ENCODE measurements at places on chromosomes 12 and 14.

DNA sequence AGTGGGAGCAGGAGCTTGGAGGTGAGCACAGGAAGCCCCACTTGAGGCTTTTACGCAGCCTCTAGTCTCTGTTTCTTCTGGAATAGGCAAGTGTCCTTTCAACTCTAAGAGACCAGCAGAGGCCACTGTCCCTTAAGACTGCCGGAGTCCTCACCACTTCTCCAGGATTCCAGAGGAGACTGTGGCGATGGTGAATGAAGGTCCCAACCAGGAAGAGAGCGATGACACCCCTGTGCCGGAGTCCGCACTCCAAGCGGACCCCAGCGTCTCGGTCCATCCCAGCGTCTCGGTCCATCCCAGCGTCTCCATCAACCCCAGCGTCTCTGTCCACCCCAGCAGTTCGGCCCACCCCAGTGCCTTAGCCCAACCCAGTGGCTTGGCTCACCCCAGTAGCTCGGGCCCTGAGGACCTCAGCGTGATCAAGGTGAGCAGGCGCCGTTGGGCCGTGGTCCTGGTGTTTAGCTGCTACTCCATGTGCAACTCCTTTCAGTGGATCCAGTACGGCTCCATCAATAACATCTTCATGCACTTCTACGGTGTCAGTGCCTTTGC, 442 bp downstream of the FLVCR2 start:
- no peak for DNase-seq

DNA sequence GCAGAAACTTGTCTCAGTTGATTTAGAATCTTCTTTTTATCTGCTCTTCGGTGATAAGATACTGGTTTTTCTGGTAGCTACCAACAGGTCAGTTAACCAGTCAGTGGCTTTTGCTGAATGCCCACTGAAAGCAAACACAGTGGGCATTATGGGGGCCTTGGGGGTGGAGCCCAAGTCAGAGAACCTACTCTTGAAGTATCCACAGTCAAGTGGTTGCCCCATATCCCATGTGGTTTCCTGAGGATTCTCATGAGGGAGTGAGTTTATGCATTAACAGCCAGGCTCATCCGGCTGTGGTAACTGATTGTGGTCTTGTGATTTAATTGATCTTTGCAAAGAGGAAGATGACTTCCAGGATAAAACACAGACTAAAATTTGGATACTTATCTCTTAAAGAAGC, 83.7 kb downstream of the ST8SIA1 start:
- DNase-seq = no peak

GRCh38 chr12:80356097-80356496, 87.9 kb upstream of the PTPRQ start:
- DNase-seq = no peak

GRCh38 chr12:132270969-132271754, 58.2 kb downstream of the GALNT9 start:
- DNase-seq = no peak

DNA sequence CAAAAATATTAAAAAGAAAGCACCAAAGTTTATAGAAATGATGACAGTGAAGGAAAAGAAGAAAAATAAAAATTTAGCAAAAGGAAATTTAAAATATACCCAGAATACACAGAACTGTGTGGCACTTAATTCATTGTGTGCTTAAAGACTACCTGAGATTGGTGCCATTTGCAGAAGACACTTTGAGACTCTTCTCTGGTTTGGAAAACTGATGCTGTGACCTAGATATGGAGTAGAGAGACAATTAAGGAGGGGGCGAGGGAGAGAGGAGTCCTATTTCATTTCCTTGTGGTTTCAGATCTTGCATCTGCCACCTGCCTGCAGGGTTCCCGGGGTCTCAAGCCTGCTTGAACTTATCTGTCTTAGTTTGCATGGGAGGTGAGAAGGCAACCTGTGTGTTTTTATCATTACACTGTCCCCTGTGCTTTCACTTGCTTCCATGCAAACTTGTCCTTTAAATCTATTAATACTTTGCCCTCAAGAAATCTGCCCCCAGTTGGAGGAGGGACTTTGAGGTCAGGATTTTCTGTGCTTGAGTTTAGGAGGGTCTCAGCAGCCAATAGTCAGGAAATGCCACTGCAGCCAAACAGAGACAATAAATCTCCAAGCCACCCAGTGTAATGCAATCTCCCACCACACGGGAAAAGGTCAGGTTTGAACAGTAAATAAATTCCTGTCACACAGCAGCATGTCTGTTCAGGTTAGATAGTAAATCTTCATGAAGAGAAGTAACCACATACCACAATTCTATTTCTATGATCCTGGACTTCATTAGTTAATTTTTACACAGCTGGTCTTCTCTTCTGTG, 119.4 kb downstream of the CAND1 start:
- DNase-seq = no peak

DNA sequence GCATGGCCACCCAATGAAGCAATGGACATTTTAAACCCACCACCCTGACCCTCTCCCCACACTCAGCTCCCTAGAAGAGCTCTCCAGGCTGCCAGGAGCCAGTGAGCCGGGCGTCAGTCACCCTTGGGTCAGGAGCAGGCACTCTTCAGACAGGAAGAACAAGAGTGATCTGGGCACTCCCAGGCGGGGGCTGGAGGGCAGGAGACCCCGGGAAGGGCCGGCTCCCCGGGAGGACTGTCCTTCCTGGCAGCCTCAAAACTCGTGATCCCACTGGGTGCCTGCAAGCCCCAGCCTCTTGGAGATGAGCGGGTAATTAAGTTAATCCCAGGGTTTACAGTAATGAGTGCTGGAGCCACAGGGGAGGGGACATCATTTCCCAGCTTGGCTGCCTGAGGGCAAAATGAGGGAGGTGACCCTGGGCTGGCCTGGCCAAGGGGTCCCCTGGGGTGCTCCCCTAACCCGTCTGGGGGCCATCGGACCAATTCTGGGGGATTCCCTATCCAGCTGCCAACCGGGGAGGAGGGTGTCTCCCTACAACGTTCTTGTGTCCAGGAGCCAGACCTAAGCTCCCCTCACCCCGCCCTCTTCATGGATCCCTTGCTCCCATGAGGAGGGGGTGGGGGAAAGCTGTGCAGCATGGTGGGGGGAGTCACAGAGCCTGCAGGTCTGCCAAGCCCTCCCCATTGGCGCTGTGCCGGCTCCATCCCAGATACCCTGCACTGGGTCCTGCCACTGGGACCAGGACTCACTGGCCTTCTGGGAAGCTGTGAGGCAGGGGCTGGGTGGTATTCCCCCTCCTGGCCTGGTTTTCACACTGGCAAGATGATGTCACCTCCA, 59.2 kb downstream of the CCNK start:
- DNase-seq = no peak

DNA sequence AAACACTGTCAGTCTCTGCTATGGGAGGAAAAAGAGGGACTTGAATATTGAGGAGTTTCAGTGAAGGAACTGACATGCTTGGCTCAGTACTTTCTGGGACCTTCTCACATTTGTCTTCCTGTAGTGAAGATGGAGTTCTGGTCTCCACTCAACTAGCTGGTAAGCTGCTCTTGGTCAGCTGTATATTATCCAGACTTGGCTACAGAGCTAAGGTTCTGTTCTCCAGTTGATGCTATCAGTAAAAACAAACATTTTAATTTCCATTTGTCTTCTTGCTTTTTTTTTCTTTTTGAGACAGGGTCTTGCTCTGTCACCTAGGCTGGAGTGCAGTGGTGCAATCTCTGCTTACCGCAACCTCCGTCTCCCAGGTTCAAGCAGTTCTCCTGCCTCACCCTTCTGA, 5.3 kb downstream of the RNF34 start:
- DNase-seq = no peak

DNA sequence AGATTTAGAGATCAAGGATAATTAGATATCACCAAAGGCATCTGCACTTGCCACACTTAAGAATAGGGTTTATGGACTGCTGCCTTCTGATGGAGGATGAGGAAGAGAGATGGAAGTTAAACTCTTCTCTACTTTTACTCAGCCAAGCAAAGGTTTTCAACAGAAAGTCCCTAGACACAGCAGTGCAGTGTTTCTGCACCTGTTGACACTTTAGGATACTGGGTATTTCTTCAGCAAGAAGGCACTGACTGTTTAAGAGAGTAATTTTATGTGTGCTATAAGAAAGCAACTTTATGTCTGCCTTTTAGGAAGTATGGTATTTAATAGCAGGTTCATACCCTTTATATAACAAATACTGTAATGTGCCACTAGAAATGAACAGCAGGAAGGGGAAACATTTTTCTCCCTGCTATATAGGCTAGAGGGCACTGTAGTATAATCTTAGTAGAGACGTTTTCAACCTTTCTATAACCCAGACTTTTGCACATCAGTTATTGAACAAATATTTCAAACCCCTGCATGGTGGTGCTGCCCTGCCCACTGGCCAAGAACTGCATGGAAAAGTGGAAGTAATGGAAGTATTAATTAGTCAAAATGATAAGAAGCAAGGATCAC, 225.0 kb upstream of the GRIP1 start:
- no peak for DNase-seq

- DNase-seq = no peak
Measured at GRCh38 chr12:24152270-24152669, 202.8 kb upstream of the SOX5 start.

All from NCI-H1092 (cell line).